Fibroblast of skin of right quadriceps (primary cell): ENCODE measurements at places on chromosomes 5 and 9.

DNA sequence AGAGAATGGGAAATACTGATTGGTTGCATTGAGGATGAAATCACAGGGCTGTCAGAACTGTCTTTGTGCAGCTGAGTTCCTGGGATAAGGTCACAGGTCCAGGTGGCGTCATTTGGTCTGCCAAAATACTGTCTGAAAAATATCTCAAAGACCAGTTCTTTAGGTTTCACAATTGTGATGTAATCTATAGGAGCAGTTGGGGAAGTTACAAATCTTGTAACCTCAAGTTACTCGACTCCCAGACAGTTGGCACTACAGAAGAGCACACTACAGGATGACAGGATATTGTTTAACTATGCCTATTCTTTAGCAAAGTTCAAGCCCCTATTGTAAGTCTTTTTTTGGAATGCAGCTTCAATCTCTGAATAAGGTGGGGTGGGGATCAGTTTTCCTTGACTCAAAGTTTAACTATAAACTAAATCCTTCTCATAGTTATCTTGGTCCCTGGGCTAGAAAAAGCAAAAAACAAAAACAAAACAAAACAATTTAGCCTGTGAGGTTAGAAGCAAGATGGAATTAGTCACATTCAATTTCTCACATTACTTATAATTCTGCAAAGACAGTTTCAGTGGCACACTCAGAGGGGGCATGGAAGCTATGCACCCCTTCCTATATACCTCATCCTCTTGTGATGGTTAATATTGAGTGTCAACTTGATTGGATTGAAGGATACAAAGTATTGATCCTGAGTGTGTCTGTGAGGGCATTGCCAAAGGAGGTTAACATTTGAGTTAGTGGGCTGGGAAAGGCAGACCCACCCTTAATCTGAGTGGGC is 276.0 kb downstream of the AUH start:
- peak; percentile 7 for DNase-seq

- no peak for DNase-seq
Measured at GRCh38 chr5:35356725-35357124, 126.4 kb upstream of the PRLR start.

GRCh38 chr5:103469288-103470040 is 93.1 kb downstream of the NUDT12 start:
- DNase-seq = peak; percentile 55

DNA sequence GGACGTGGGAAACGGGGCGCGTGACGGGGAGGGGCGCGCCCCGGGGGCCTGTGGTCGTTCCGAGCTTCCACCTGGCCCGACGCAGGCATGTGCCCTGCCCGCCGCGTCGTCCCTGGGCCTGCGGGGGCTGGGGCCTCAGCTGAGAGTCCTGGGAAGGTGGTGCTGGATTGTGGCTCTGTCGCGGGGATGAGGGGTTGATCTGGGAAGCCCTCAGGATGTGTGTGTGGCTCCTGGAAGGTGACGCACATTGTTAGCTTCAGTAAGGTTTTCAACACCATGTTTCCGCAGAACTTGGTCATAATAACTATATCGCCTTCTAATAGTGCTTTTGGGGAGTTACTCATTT is 589.1 kb downstream of the MTRR start:
- DNase-seq = peak; percentile 13

DNA sequence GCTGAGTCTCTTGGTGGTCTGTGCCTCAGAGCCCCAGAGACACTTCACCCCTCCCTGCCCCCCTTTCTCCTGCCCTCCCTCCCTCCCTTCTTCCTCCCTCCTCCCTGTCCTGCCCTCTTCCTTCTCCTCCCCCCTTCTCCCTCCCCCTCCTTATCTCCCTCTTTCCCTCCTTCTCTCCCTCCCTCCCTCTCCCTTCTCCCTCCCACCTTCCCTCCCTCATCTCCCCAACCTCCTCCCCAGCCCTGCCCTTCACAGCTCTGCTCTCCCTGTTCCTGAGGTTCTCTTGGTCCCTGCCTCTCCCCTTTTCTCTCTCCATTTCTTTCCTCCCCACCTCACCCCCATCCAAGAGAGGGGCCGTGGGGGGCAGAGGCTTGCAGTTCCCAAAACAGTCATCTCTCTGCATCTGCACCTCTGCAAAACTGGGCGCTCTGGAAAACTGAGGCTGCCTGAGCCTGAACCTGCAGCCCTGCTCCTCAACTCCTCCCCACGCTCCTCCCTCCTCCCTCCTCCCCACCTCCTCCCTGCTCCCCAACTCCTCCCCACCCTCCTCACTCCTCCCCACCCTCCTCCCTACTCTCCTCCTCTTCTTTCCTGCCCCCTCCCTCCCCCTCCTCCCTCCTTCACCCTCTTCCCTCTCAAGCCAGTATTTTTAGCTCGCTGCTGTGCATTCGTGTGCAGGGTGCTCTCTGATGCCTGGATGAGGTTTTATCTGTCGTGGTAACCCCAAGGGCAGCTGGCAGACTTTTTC is 219.1 kb downstream of the C9orf50 start:
- peak; percentile 62 for DNase-seq

DNA sequence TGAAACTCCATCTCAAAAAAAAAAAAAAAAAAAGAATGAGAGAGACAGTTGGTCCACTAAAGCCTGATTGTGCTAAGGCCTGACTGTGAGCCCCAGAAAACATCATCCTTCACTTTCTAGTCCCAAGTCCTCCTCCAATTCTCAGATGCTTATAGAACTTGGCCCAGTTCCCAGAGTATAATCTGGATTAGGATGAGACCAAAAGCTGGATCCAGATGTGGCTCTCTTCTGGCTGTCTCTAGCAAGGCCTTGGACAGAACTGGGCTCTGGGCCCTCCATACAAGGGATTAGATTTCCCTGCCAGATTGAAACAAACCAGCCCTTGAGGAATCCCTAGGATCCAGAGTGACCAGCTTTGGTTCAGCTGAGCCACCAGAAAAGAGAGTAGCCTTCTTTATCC is 98.4 kb upstream of the ZNF366 start:
- DNase-seq = no peak

- DNase-seq = no peak
Measured at GRCh38 chr9:137127301-137128157, 11.4 kb upstream of the GRIN1 start.

- DNase-seq = peak; percentile 77
Measured at GRCh38 chr5:93017849-93018248, 563.2 kb downstream of the NR2F1-AS1 start.

GRCh38 chr9:4327504-4328191 is 27.8 kb upstream of the GLIS3 start:
- peak; percentile 80 for DNase-seq

DNA sequence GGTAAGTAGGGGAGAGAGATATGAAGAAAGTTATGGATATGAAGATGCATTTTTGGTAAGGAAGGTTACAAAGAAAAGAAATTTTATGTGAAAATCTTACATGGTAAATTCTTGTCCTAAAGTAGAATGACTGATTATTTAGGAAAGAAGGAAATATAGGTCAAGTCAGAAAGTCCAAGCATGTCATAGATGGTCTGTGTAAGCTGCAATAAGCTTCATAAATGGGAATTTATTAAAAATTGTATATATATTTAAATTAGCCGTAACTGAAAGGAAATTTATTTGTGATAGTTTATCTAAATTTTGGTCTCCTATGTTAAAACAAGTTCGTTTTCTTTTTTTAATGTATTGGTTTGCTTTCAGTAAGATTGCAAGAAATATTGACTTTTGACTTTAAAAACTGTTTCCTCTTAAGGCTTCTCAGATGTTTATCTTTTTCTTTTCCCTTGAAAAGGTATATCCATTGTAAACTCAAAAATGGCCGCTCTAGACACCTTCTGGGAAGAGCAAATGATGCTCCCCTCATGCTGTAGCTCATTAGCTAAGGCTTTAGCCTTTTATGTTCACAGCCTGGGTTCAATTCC is 46.8 kb upstream of the HAPLN1 start:
- peak; percentile 9 for DNase-seq

DNA sequence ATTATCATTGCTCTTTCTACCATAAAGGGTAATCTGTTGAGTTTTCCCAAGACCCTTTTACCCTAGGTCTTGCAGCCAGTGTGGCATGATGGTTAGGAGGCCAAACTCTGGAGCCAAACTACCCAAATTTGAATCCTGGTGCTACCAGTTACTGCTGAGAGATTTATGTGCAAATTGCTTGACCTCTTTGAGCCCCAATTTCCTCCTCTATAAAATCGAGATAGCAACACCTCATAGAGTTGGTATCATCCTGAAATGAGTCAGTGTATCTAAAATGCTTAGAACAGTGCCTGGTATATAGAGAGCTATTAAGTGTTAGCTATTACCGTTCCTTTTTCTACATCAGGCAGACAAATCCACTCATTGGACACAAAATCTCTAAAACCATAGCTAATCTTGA is 43.0 kb downstream of the ACTBL2 start:
- DNase-seq = no peak

GRCh38 chr5:125928663-125929062 is 494.5 kb upstream of the GRAMD2B start:
- DNase-seq = no peak
